ENCODE measurements at places on chromosomes 7 and 10.

GRCh38 chr10:70052462-70053217 lies at the start of gene MACROH2A2:
MACROH2A2 (plus strand) TSS chr10:70052846; CDS start chr10:70075659, 22,813 bp downstream.
- DNase-seq, result no peak

GRCh38 chr10:91163869-91164474 lies 56.5 kb upstream of the PCGF5 start:
- peak; percentile 57 for DNase-seq

DNA sequence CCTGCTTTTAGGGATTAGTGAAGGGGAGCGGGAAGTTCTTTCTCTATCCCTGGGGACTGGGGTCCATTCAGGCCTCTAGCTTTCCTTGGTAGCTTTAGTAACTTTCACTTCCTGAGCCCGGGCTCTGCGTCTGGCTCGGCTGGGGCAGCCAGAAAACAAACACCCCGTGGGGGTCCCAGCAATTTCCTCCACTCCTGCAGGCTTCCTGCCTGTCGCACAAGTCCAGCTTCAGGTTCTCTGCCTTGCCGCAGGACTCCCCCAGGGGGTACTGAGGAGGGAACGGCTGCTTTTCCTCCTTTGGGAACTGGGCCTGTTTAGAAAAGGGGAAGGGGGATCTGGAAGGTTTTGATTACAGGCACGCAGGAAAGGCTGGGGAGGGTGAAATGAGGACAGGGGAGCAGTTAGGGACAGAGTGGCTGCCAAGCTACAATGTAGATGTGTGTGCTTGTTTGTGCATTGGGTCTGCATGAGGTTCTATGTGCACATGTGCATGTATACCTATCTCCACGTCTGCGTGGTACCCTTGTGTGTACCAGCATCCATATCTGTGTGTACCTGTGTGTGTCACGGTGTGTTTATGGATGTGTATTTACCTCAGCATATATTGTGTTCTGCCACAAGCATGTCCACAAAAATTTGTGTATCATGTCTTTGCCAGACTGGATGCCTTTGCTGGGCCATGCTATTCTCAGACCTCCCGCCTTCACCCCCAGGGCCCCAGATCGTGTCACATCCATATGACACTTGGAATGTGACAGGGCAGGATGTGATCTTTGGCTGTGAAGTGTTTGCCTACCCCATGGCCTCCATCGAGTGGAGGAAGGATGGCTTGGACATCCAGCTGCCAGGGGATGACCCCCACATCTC lies 2.0 kb downstream of the KAZALD1 start:
- DNase-seq, result no peak

DNA sequence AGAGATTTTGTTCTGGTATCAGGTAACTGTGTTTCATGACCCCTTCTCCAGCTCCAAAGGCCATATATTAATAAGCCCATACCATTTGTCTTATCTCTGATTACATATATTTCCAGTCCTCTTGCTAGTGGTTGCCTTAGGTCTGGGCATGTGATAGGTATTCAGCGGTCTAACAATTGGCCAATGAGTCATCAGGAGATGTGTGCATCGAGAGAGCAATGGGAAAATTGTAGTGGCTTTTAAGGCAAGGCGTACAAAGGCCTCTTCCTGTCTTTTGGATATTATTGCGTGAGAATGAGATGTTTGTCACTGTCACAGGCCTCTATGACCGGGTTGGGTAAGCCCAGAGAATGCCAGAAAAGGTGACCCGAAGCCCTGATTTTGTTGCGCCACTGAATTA lies 38.6 kb upstream of the SFRP5 start:
- no peak for DNase-seq

- no peak for DNase-seq
Measured at GRCh38 chr7:55409482-55410225, 44.5 kb downstream of the LANCL2 start.

- no peak for DNase-seq
Measured at GRCh38 chr10:44437840-44438511, 53.1 kb upstream of the CXCL12 start.

GRCh38 chr7:5441840-5442503 lies 18.3 kb upstream of the TNRC18 start:
- DNase-seq, result no peak

DNA sequence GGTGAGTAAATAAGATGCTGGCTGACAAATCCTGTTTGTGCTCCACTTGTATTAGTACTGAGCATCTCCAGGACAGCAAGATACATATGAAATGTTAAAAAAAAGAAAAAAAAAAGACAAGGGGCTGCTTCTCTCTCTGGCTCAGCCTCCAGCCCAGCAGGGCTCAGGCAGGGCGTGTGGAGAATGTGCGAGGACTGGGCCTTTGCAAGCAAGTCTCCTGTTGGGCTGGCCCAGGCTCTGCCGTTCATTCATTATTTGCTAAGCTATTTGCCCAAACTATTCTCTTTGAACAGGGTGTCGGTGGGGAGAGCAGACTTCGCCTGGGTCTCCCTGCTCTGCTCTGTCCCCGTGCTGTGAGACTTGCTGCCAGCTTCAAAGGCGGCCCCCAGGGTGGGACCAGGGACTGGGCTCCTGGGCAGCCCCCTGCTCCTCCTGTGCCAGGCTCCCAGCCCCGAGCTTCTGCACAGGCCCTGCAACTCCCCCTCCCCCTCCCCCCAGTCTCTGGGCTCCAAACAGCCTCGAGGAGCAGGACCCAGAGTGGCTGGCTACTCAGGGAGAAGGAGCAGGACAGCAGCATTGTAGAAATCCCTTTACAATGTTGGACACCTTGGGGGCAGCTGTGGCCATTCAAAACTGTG lies 25.6 kb upstream of the MGMT start:
- DNase-seq, result no peak

DNA sequence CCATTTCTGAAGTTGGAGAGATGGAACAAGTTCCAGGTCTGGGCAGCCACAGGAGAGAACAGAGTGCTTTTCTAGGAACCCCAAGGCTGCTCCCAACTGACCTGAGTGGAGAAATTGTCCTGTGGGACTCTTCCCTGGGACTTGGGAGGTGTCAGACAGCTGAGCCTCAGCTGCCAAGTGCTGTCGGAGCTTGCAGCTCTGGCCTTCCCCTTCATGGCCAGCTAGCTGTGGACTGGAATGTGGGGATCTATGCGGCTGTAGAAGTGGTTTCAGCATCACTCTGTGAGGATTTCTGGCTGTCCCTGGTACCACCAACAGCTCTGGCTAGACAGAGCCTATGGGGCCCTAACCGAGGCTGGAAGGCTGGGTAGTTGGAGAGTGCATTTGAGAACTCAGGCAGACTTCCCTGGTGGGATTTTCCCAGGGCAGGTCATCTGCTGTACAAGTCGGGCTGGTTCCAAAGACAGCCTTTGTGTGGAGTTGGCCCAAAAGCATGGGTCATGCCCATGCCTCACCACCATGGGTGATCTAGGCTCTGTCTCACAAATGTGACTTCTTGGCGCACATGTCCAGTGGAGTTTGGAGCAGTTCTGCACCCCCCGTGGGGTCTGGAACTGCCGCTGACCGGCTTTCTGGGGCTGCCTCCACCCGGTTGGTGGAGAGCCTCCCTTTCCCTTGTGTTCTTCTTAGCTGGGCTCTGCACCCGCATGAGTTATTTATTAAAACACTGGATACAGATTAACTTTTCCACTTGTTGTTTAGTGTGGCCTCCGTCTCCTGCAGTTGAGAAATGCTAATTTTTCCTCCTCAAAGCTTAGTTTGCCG lies 10.9 kb downstream of the SUFU start:
- DNase-seq, result no peak

GRCh38 chr10:75294866-75295701 lies 59.3 kb upstream of the COMTD1 start:
- DNase-seq, result peak; percentile 38

- DNase-seq, result no peak
Measured at GRCh38 chr7:101859411-101860106, 42.1 kb downstream of the CUX1 start.

DNA sequence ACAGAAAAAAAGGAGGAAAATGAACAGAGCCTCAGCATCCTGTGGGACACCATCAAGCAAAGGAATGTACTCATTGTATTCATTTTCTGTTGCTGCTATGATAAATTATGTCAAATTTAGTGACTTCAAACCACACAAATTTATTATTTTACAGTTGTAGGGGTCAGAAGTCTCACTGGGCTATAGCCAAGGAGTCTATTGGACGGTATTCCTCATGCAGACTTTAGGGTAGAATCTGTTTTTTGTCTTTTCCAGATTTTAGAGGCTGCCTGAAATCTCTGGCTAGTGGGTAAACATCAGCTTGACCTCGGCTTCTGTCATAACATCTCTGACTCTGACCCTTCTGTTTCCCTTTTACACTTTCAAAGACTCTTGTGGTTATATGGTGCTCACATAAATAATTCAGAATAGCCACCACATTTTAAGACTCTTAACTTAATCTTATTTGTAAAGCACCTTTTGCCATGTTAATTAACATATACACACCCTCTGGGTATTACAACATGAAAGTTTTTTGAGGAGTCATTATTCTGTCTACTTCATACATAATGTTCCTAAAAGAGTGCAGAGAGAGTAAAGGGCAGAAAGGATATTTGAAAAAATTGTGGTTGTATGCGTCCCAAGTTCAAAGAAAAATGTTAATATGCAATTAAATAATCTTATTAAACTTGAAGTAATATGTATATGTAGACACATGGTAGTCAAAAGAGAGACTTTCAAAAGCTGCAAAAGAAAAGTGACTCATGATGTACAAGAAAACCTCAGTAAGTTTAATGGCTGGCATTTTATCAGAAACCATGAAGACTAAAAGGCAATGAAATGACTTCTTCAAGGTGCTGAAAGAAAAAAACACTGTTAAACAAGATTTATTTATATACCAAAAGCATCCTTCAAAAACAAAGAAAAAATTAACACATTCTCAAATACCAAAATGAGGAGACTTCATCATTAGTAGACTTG lies 70.8 kb upstream of the MEOX2 start:
- DNase-seq, result no peak

GRCh38 chr7:134051020-134051419 lies 76.1 kb upstream of the LRGUK start:
- DNase-seq, result no peak

DNA sequence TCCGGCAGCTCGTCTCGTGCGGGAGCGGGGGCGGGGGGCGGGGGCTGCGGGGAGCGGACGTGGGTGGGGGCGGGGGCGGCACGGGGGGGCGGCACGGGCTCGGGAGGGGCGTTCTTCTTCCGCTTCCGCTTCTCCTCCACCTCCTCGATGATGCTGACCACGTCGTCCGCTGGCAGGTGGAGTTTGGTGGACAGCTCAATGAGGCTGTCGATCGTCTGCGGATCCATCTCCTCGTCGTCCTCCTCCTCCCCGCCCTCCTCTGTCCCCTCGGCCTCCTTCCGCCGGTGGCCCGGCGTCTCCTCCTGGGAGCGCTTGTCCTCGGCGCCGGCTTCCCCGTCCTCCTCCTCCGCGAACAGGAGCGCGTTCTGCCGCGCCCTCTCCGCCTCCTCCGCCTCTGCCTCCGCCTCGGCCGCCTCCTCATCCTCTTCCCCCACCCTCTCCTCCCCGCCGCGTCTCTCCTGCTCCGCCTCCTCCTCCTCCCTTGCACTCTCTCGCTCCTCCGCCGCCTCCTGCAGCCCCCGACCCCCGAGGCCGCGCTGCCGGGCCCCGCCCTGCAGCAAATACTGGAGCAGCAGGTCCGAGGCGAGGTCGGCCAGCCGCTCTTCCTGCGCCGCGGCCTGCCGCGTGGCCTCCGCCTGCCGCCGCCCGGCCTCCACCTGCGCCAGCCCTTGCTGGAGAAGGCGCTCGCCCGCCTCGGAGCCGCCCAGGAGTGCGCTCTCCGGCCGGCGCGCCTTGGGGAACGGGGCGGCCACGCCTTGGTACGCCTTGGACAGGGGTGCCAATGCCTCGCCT lies 1.9 kb downstream of the VGF start:
- no peak for DNase-seq

GRCh38 chr7:155222061-155222460 lies 75.6 kb upstream of the INSIG1 start:
- DNase-seq, result no peak

- no peak for DNase-seq
Measured at GRCh38 chr7:152931633-152932032, 172.1 kb downstream of the ACTR3B start.

DNA sequence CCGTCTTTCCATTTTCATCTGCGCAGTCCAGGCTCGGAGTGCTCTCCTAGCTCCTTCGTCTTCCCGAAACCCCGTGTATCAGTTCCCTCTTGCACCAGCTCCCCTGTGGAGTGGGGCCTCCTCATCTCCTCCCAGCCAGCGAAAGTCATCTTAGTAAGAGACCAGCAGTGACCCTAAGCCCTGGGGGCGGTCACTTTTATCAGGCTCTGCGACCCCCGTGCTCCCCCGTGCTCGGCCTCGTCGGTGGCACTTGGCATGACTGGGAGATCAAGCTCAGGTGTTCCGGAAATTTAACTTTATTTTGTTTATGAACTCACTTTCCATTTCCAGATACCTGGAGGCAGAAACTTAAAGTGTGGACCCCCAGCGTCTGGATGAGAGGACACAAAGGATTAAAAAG lies 574 bp upstream of the ECHDC3 start:
- DNase-seq, result no peak

- no peak for DNase-seq
Measured at GRCh38 chr10:82462910-82463551, 588.0 kb downstream of the NRG3 start.

DNA sequence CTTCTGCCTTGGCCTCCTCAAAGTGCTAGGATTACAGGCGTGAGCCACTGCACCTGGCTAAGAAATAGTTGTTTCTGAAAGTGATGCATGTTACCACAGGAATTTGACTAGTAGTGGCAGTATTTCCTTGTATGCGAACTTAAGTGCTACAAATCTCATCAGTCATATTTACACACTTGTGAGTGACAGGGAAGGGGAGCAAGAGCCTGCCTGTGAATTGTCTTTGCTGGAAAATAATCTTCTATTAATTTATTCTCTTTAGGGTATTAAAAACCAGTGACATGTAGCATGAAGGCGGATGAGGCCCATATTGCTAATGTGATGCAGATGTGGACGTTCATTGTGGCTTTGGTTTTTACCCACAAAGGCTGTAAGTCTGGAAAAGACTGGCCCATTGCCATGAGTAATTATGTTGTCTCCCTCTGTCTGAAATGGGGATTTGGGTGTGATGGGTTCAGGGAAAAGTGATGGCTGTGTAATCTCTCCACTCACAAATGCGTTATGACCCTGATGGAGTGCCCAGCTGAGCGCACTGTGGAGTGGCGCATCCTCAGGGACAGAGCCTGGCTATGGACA lies 97.6 kb downstream of the CCNY start:
- DNase-seq, result no peak

DNA sequence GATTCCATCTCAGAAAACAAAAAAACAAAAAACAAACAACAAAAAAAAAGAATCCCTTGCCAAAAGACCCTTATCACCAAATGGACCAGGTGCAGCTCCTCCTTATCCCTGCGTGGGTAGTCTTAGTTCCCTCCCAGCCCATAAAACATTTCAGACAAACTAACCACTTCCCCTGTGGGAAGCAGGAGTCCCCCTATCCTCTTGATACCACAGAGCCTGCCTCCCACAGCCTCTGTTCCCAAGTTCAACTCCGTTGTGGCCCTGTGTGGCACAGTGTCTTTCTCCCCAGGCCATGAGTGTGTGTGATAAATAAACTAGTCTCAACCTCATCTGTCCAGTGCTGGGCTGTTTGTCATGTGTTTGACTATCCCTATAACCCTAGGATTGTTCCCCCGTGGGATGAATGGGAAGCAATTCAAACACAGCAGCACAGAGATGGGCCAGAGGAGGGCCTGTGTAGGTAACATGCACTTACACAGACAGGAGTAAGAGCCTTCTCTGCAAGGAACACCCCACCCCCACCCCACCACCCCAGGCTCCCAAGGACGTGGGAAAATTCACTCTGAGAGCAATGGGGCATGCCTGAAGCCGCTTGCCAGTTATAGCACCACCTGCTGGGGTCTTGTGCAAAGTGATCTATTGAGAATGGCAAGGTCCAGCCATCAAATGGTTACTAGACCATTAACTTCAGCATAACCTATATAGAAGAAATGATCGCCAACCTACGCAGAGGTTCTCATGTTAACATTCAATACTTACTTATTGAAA lies 147.1 kb upstream of the GHITM start:
- no peak for DNase-seq

- DNase-seq, result no peak
Measured at GRCh38 chr7:106568002-106568679, 92.8 kb downstream of the CCDC71L start.

All from stimulated activated CD4-positive, alpha-beta T cell treated with anti-CD3 and anti-CD28 coated beads, Interleukin-1b, Interleukin-23, amount 100 ng/mL, for 4 hours (primary cell).